SHP77 (cell line): ENCODE measurements at places on chromosomes 5 and 9.

DNA sequence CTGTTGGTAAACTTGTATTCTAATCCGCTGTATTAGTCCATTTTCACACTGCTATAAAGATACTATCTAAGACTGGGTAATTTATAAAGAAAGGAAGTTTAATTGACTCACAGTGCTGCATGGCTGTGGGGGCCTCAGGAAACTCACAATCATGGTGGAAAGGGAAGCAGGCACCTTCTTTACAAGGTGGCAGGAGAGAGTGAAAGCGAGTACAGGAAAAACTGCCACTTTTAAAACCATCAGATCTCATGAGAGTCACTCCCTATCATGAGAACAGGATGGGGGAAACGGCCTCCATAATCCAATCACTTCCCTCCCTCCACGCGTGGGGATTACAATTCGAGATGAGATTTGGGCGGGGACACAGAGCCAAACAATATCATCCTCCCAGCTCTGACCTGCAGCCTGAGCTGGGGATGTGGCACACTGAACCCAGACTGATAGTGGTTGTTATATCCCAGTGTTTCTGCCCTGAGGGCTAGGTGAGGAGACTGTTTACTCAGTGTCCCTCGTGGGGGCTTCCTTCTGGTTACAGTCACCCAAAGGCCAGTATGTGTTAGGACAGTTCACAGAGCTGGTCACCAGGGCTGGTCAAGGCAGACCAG is 488.3 kb downstream of the KDM4C start:
- no peak for DNase-seq

GRCh38 chr9:119898316-119898715 is 529.1 kb upstream of the BRINP1 start:
- no peak for DNase-seq

DNA sequence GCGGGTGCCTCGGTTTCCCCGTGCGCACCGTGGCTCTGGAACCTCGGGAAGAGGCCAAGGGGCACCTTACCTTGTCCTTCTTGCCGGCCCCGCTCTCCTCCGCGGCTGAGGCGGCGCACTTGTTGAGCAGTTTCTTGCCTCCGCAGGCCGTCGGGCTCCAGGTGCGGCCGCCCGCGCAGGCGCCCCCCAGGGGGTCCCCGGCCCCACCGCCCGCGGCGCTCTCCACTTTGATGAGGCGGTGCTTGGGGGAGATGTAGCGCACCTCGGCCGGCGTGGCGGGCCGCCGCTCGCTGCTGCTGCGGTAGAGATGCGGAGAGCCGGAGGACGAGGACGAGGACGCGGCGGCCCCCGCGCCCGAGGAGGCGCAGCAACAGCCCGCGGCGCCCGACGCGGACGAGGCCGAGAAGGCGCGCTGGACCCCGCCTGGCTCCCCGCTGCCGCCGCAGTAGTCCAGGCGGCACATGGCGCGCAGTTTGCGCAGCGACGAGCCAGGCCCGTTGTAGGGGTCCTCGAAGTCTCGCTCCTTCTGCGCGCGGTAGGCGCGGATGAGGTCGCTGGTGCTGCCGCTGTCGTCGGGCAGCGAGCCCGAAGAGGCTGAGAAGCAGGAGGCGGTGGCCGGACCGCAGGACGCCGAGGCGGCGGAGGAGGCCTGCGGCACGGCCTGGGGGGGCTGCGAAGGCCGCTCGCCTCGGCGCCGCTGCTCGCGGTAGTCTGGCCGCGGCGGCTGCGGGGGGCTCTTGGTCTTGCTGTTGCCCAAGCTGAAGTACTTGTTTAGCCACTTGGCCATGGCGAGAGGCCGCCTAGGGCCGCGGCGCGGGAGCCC is 957 bp downstream of the SHB start:
- no peak for DNase-seq

DNA sequence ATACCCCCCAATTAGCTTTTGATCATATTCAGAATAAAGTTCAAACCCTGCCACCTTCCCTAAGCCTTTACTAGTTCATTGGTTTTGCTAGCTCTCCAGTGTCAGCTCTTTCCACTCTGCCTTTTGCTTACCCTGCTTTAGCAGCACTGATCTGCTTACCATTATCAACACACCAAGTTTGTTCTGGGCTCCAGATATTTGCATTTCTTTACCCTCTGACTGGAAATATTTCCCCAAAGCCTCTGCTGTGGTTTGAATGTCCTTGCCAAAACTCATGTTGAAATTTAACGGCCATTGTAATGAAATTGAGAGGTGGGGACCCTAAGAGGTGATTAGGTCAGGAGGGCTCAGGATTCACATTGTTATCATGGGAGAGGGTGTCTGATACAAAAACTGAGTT is 99.5 kb downstream of the GCNT1 start:
- no peak for DNase-seq

DNA sequence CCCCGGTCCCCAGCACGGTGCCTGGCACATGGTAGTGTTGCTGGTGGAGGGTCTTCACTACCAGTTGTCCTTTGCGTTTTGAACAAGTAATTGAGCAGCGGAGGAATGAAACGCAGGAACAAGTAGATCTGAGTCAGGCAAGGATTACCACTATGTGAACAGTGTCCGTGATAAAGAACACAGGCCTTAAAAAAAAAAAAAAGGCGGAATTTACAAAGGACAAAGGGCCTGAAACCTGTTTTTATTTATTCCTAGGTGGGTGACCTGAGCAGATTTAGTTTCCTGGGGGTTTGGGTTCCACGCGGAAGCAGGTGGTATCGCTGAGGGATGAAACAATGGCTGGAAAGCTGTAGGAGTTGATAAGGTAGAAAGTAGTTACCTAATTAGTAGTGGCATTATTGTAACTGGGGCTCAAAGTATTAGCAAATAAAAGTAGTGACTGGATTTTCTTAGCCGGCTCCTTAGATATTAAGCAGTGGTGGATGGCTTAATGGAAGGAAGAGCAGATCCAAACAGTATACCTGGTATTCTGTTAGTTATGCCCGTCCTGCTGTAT is 1.1 kb downstream of the RUSC2 start:
- no peak for DNase-seq

GRCh38 chr5:173823721-173824567 is 64.2 kb upstream of the CPEB4 start:
- no peak for DNase-seq

GRCh38 chr9:85743275-85744128 is 1.7 kb upstream of the AGTPBP1 start:
- DNase-seq = no peak

DNA sequence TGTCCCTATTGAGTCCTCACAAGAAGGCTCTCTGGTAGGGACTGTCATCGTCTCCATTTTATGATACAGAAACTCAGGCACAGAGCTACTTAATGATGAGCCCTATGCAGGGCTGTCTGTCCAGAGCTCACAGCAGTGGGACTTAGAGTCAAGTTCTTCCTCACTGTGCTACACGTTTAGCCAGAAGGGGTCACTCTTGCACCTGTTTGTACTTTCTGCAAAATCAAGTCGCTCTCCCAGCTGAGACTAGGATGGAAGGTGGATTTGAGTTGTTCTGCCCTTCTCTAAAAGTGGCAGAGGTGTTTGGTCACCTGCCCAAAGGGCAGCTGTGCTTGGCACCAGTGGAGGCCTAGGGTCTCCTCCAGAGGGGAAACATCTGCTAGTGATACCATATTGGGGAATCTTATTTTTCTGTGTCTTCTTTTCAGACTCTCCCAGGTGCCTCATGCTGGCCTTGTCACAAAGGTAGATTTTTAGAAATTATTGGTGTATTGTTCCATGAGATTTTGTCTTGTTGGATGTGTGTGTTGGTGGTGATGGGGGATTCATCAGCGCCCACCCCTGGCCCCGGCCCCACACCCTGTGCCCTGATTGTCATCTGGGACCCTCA is 104.2 kb downstream of the PPARGC1B start:
- DNase-seq = peak; percentile 78

DNA sequence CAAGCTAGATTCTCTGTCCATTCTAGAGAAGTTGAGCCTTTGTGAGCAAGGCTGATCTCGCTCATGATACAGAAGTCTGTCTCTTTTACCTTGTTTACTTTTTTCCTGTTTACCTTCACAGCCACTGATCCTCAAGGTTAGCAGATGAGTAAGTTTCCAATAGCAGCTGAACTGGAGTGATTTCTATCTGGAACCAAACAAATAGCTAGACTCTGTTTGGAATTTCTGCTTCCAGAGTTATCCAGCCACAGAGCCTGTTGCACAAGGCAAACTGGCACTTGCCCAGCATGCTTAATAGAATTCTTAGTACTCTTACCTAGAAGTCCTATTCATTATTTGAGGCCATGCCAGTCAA is 12.8 kb upstream of the PANK3 start:
- no peak for DNase-seq

- DNase-seq = no peak
Measured at GRCh38 chr5:36252722-36253365, 11.1 kb upstream of the NADK2 start.

GRCh38 chr5:14776602-14777001 is 95.0 kb downstream of the ANKH start:
- DNase-seq = no peak

DNA sequence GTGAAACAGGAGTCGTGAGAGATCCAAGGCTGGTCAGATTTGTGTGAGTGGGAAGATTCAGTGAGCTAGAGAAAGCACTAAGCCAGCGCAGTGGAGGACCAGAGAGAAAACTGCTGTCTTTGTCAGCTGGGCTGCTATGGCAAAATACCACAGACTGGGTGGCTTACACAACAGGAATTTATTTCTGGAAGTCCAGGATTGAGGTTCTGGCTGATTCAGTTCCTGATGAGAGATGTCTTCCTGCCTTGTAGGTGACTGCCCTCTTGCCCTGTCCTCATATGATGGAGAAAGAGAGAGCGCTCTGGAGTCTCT is 24.2 kb upstream of the ANKRD33B start:
- DNase-seq = no peak

- peak; percentile 33 for DNase-seq
Measured at GRCh38 chr9:136105398-136106135, 10.5 kb upstream of the NACC2 start.
